ENCODE measurements at places on chromosomes 5 and 9.

DNA sequence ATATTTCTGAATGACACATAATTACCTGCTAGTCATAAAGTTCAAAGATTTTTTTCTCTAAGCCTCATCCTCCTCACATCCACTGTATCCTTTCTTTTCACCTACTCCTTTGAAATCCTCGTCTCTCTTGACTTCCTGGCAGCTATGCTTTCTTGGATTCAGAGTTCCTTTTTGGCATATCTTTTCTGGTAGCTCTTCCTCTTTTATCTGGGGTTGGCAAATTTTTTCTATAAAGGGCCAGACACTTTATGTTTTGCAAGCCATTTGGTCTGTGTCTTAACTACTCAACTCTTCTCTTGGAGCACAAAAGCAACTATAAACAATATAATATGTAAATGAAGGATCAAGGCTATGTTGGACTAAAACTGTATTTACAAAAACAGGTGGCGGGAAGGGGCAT is 197.5 kb downstream of the KIAA0825 start:
- DNase-seq: no peak

GRCh38 chr5:42894057-42894456 is 82.4 kb upstream of the SELENOP start:
- no peak for DNase-seq

DNA sequence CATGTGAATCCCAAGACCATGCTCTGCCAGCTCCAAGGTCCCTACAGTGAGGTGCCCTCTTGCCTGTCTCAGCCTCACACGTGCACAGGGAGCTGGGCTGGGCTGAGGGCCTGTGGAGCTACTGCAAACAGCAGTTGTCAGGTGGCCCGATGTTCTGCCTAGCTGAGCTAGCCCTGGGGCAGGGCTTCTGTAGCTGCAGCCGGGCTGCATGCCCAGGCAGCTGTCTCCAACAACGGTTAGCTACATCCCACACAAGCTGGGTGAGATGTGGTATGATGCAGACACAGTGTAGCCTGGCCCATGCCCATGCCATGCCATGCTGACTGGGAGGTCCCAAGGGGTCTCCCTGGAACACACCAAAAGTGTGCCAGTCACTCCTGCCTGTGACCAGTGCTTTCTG is 62.0 kb downstream of the MACROH2A1 start:
- no peak for DNase-seq

DNA sequence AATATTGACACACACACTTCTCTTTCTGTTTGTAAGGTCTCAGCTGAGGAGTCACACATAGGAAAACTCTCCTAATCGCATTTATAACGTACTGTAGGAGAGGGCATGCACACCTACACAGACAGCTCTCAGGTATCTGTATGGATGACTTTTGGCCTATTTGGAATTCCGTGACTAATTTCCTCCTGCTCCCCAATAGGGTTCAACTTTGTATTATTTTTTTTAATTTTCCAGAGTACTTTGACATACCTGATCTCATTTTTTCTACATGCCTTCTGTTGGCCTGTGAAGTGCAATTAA is 195.9 kb downstream of the ARHGAP26 start:
- DNase-seq: no peak

GRCh38 chr5:159030357-159030756 is 69.4 kb downstream of the EBF1 start:
- no peak for DNase-seq

- no peak for DNase-seq
Measured at GRCh38 chr9:130124085-130124860, 47.9 kb upstream of the NCS1 start.

DNA sequence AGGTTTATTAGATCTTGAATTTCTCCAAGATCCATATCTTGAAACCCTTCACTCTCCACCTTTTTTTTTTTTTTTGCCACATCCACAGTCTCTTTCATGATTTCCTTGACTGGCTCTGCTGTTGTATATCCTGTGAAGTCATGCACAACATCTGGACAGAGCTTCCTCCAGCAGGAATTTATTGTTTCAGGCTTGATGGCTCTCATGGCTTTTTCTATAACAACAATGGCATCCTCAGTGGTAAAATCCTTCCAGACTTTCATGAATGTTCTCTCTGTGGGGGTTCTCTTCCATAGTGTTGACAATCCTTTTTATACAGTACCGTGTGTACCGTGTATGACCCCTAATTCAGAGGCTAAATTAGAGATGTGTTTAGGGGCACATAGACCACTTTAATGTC is 24.0 kb downstream of the RANBP17 start:
- DNase-seq: no peak

GRCh38 chr5:119021149-119021732 is 32.9 kb upstream of the DTWD2 start:
- no peak for DNase-seq

Measured in GM12892 (cell line).